ENCODE measurements at places on chromosomes 2 and 18.

DNA sequence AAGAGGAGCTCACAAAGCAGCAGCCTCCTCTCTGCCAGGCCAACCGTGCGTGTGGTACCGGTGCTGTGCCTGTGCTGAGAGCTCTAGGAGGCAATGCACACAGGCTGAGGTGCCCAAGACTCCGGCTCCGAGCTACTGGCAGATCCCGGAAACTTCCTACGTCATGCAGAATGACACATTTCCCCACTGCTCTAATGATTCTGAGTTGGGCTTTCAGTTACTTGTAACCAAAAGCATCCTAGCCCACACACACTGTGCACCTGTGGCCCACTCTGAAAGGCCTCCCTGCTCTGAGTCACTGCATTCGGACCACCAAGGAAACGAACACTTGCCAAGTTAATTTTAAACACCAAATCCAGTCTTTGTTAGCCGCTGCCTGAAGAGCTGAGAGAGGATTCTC is 9.3 kb upstream of the RNU4ATAC start:
- DNase-seq = no peak

DNA sequence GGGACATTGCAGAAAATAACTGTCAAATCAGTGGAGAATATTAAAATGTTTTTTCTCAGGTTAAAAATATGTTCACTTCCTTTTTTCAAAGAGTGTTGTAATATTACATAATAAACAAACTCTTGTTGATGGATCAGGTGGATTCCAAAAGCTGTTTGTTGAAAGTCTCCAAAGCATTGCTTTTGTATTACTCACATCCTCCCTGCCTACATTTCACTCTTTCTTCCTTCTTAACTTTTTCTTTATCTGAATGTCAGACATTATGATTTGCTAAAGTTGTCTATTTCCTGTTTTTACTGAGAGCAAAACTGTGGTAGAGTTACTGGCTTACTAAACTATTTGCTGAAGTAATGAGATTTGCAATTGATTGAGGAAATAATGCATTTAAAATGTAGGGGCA is 92.1 kb downstream of the CDH19 start:
- DNase-seq = no peak

- no peak for DNase-seq
Observed at GRCh38 chr2:119473621-119474370, 42.1 kb downstream of the TMEM37 start.

- no peak for DNase-seq
Observed at GRCh38 chr18:3061581-3062312, 48.8 kb upstream of the LPIN2 start.

DNA sequence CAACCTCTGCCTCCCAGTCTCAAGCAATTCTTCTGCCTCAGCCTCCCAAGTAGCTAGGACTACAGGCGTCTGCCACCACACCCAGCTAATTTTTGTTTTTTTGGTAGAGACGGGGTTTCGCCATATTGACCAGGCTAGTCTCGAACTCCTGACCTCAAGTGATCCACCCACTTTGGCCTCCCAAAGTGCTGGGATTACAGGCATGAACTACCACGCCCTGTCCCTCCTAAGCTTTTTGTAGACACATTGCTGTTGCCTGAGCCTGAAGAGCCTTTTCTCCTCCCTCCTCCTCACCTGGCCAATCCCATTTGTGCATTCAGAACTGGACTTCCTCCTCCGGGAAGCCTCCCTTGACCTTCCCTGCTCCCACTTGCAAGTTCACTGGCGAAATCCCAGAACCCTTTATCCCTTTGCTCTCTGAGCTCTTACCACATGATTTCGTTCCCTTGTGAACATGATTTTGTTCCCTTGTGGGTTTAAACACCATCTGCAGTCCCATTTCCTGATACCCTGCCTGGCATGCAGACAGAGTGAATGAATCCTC is 2.6 kb downstream of the C2orf72 start:
- DNase-seq = no peak

DNA sequence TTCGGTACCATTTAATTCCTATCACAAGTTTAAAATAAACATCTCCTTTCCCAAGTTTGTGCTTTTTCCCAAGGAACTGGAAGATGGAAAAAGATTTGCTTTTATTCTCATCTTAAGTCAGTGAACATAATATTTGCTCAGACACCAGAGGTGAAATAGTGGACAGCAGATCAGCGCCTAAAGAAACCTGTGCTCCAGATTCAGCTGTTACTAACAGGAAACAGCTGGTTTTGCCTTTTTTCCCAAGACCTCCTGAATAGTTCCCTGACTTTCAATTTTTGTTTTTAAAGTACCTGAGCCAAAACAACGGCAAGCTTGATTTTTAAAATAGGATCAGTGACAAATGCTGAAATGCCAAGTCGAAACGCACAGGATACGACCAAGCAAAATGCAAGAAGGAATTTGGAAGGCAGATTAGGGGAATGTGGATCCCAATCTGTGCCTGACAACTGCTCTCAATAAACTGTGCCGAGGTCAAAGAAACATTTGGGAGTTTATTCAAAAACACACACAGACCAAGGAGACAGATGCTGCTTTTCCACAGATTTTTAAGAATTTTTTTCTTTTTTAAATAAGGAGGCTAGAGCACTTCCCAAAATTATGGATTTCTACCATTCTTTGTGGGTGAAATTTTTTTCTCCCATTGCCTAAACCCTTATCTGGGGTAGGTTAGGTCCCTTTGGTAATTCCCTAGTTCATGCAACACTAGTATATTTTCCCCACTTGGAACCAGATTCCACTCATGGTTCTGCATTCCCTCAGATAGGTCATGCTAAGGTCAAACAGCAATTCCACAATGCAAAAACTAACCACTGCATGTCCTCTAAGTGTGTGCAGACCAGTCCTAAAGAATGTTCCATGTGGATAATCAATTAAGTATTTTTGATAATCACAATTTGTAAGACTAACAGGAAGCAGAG is 121.5 kb upstream of the PDE1A start:
- DNase-seq = no peak

DNA sequence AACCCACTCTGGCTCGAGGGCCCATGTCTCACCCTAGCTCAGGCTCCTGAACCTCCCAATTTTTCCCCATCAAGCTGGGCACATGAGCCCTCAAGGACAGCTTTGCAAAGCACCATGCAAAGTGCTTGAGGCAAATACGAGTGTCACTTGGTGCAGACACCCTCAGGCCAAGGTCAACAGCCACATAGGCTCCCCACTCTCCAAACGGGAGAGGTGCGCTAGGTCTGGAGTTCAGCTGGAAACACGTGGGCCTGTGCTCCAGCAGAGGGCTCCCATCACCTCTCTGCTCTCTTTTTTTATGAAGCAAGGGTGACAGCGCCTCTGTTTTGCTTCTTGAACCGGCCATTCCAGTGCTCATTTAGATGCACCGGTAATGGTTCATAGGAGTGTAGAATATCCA is 11.9 kb upstream of the ARHGAP25 start:
- no peak for DNase-seq
